Cortex of kidney (tissue), 1 donor: ENCODE measurements at places on chromosomes 2 and 18.

DNA sequence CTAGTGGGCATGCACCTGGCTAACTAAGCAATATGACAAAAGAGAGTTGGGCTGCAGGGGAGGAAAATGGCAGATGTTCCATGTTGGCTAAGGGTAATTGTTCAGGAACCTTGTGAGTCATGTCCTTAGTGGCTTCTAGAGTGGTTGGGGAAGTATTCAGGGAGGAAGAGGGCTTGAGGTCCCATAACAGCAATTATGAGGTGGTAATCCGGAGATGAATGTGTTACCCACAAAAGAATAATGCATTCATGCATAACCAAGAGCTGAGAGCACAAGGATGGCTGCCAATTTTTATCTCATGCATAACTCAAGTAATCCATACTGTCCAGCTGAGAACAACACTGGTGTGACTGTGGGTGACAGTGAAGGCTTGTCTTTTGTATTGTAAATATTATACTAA lies 42.9 kb downstream of the TMEFF2 start:
- DNase-seq: no peak

GRCh38 chr2:173865971-173866873 lies 99.0 kb downstream of the SP3 start:
- no peak for DNase-seq

- DNase-seq: no peak
Observed at GRCh38 chr2:150733051-150733618, 245.7 kb upstream of the RND3 start.

DNA sequence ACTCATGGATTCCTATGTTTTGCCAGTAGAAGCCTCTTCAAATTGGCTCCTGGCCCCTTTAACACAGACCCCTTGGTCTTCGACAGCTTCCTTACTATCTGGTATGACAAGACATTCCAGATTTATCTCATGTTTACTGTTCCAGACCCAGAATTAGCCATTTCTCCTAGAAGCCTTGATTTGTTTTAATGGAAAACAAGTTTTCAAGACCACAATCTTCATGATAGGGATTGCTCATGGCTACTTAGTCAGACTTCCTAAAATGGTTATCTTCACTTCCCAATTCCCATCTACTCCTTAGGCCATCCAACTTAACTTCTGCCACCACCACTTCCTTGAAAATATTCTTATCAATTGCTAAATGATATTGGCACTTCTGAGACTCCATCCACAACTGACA lies 63.2 kb downstream of the TTC32 start:
- DNase-seq: no peak

- no peak for DNase-seq
Observed at GRCh38 chr2:161839926-161840325, 215.7 kb downstream of the SLC4A10 start.

- DNase-seq: no peak
Observed at GRCh38 chr2:12935222-12935621, 218.5 kb downstream of the TRIB2 start.

DNA sequence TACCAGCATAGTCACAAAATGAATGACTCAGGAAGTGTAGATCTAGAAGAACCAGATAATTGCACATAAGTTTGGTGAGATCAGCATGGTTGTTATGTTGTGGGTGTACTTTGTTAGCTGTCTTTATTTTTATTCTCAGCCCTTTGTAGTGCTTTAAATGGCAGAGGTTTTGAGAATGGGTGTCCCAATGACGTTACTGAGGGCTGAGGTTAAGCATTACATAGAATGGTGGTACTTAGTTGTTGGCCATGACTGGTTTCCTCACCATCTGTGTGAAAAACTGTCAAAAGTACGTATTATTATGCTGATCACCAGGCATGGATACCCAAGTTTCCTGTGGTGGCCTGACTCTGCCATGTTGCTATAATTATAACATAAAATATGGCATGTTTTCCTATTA lies 165.8 kb downstream of the UBE2E3 start:
- DNase-seq: no peak

- DNase-seq: no peak
Observed at GRCh38 chr2:23410596-23410995, 25.6 kb downstream of the KLHL29 start.

GRCh38 chr2:161139098-161139987 lies 20.9 kb upstream of the TANK start:
- DNase-seq: no peak

- DNase-seq: no peak
Observed at GRCh38 chr18:58269931-58270330, 225.9 kb downstream of the NEDD4L start.

DNA sequence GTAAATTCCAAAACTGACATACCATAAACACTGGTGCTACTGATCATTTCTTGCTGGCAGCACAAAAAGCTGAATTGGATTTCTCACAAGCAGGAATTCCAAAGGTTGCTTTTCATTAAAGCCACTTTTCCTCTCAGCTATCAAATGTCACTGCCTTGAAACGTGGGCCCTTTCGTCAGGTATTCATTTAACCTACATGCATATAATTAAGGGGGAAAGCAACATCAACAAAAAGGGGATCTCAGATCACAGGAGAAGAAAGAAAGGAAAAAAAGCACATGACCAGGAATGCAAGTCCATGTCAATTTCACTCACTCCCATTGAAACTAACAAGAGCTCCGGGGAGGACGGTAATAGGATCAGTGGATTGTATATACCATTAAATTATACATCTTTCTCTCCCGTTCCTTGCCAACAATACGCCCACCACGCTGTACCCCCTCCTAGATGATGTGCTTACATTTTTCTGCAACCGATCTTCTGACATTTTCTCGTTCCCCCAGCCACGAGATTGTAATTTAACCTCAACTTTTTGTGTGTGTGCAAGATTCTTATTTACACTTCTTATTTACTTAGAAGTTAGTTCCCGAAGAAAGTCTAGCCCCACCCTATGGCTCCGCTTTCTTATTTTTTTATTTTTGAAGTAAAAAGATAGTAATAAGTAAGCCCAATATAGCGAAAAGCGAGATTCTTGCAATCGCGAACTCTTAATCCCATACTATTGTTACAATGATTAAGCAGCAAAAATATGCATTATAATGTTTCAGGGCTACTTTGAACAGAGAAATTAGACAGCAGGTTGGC lies 725 bp downstream of the FIGN start:
- no peak for DNase-seq

- DNase-seq: no peak
Observed at GRCh38 chr2:134980639-134981038, 62.0 kb downstream of the CCNT2 start.

DNA sequence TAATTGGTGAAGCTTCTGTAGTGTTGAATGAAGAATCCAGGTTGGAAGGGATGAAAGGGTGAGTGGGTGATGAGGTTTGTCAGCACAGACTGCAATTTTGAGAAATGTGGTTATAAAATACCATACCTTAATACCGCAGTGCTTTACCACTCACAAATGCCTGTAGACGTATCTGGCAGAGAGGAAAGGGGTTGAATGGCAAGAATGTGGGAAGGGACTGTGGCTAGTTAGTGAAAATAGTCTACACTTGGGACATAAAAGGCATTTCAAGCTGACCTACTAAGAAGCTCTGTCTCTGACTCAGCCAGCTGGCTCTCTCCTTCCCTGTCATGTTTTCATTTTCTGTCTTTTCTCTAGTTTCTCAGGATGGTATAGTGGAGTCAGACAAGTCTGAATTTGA lies 25.1 kb downstream of the CDK15 start:
- DNase-seq: no peak

- DNase-seq: no peak
Observed at GRCh38 chr2:85309699-85310321, 18.0 kb downstream of the TGOLN2 start.

DNA sequence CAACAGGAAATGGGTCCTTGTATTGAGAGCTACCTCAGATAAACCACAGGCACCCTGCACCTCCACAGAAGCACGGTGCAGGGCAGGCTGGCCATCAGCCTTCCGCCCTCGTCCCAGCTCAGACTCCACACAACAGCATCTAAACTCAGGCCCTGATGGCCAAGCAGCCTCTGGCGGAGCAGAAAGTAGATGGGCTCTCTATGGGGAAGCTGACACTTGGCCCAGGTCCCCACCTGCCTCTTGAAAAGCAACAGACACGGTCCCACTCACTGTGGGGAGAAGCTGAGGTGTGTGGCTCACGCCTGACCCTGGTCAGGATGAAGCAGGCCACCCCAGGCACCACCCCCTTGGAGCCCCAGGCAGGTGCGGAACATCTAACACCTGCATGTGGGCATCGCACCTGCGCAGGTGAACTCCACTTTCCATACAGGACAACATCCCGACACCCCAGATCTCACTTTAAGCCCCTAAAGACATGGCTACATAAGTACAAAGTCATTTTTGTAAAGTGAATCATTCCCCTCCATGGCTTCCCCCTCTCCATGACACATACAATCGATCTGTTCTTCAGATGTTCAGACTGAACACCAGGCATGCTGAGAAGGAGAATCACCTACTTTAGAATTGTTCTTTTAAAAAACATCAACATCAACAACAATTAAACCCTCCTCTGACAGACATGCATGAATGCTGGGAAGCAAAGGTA lies 208.4 kb downstream of the ZBTB7C start:
- DNase-seq: no peak

GRCh38 chr2:141930803-141931202 lies 200.0 kb downstream of the LRP1B start:
- DNase-seq: no peak

GRCh38 chr18:7766817-7767216 lies 199.7 kb downstream of the PTPRM start:
- no peak for DNase-seq

GRCh38 chr18:62368100-62368499 lies 43.0 kb downstream of the TNFRSF11A start:
- DNase-seq: no peak

- DNase-seq: no peak
Observed at GRCh38 chr18:22523481-22523880, 105.8 kb upstream of the CTAGE1 start.

DNA sequence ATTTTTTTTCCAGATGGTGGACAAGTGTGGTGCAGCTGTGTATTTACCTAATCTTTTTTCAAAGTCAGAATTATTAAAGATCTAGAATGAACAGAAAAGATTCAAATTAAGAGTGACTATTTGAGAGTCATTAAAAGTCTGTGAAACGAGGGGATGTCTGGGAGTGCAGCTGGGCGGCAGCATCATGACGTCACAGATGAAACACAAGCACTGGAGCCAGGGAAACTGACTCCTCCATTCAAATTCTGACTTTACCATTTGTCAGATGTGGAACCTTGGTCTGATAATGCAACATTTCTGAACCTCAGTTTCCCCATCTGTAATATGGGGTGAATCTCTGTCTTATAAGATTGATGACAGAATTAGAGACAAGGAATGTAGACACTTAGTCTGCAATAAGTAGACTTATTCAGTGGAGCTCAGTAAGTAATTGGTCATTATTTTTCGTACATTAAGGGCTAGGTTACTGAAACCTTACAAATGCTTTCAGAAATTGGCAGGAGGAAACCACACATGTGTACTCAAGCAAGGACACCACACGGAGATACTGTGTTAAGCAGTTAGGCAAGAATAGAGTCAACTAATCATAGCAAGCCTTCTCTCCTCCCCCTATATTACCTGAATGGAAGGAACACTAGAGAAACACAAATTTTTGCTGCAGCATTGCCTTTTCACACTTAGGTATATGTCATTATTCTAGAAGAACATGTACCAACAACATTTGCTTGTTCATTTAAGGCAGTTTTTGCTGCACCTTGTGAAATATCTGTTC lies 27.8 kb upstream of the CXXC1 start:
- no peak for DNase-seq

GRCh38 chr18:3454365-3455089 lies 4.6 kb downstream of the TGIF1 start:
- no peak for DNase-seq

GRCh38 chr2:150526827-150527226 lies 39.4 kb upstream of the RND3 start:
- no peak for DNase-seq

DNA sequence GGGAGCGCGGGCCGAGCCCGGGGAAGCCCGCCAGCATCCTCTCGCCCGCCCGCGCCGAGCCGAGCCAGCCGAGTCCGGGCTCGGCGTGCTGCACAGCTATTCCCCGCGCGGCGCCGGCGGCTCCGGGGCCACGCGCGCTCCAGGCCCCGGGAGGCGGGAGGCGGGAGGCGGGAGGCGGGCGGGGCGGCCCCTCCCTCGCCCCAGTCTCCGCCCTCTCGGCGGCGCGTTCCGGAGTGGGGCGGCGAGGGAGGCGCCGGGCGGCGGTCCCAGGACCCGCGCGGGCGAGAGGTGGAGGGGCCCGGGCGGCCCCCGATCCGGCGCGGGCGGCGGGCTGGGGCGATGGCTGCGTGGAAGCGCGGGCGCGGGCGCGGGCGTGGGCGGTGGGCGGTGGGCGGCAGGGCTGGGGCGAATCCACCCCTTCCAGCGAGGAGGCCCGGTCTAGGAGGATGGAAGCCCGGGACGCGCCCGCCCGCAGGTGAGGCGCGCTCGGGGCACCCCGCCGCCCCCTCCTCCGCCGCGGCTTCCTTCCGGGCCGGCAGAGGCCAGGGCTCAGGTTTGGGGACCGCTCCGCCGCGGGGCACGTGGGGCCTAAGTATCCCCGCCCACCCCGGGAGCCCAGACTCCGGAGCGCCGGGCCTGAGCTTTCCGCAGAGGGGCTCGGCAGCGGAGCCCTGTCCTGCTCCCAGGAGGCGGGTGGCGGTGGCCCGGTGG lies at the start of gene ADCY3:
Gene ADCY3 (minus strand): TSS at position 140 of the 711 bp plus-strand sequence. CDS start 1,250 bp downstream, outside the sequence.
- DNase-seq: no peak

GRCh38 chr2:167509586-167509985 lies 621.3 kb downstream of the XIRP2 start:
- no peak for DNase-seq

- DNase-seq: no peak
Observed at GRCh38 chr18:40473221-40474029, 1481.6 kb upstream of the PIK3C3 start.

DNA sequence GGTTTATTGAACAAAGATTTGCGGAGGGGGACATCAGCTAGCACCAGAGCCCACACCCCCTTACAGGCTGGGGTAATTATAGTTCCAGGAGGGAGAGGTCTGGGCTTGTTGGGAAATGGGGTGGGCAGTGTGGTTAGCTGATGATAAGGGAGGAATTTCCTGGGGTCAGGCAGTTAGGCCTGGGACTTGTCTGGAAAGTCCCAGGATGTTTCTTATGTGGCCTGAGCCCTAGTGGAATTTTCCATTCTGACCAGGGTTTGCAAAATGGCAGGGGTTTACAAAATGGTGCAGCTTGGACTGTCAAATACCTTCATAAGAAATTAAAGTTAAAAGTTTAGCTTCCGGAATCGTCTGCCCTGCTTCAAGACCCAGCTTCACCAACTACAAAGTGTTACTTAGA lies 199.1 kb downstream of the FBXO15 start:
- DNase-seq: no peak

- no peak for DNase-seq
Observed at GRCh38 chr2:161580426-161580825, 43.8 kb upstream of the SLC4A10 start.

DNA sequence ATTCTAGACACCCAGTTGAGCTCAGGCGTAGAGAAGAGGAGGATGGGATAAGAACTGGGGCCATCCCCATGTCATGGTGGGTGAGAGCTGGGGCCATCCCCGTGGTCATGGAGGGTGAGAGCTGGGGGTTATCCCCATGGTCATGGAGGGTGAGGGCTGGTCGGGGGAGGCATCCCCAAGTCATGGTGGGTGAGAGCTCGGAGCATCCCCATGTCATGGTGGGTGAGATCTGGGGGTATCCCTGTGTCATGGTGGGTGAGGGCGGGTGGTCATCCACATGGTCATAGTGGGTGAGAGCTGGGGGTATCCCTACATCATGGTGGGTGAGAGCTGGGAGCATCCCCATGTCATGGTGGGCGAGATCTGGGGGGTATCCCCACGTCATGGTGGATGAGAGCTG lies 52.5 kb downstream of the IL1RL2 start:
- DNase-seq: no peak

GRCh38 chr18:36311026-36311570 lies 13.6 kb downstream of the FHOD3 start:
- DNase-seq: no peak

- no peak for DNase-seq
Observed at GRCh38 chr2:173831312-173832229, 133.6 kb downstream of the SP3 start.
